ENCODE measurements at places on chromosomes 5 and 9. TPM values are rescaled to one million over a fixed set of nuclear protein-coding genes. Genes with fewer than 3 reads are reported as not detected.

DNA sequence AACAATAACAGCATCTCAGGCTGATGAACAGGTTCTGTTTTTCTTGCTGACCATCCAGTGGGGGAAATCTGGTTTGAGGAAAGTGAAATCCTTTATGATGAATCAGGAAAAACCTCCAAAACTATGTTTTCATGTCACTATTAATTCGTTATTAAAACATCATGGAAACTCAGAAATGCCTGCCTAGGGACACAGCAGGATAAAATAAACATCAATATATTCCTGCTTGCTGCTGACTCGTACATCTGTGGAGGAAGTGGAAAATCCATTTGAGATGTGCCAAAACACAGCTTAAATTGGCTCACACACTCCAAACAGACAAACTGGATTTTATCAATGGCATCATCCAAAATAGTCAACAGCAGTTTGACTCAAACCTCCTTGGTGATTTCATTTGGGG lies 53.0 kb downstream of the TEK start:
- DNase-seq = no peak

DNA sequence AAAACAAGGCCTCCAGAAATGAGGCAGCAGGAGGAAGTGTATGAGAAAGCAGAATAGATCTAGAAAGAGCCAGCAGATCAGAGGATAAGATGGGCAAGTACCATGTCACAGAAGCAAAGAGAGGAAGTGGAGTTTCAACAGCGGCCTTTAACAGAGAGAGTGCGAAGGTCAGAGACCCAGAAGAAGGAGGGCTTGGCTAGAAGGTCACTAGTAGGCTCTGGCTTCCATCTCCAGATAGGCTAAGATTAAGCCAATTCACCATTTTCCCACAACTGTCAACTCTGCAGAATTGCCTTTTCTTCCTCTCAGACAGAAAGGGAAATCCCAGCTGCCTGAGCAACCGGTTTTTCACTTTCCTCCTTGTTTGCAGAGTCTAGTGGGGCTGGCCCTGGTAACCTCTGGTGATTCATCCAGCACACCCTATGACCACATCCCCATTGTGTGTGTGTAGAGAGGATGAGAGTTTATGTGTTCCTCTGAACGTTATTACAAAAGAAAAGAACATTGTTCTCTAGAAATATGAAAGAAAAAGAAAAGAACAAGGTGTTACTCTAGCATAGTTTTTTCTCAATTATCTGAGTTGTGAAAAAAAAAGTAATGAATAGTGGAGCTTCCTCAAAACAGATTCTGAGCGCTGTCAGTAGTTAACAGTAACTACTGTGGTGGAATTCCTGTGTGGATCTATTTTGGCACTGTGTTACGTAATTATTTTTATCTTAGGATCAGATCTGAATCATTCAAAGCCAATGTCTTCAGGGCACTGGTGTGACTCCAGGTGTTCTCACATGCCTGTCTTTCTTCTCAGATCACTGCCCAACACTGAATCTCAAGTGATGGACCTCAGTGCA lies 220.4 kb downstream of the ARRDC3 start:
- peak; percentile 88 for DNase-seq

- DNase-seq = no peak
These were observed 7.5 kb upstream of the PRLR start for GRCh38 chr5:35237580-35238376.

GRCh38 chr9:114080773-114081440 lies 2.8 kb upstream of the AMBP start:
- no peak for DNase-seq

DNA sequence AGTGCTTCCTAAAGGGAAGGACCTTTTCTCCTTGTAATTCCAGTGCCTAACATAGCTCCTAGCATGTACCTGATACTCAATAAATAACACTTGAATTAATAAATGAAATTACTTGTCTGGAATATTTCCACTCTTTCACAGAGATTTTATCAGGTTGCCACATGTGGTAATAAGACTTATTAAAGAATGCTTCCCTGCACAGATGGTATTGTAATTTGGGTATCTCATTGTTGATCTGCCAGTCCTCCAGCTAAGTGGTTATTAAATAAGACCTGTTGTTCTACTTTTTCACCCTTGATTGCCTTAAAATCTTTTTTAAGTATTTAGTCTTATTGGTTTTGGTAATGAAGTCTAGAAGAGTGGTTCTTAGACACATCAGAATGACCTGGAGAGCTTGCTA lies 28.1 kb upstream of the CETN3 start:
- no peak for DNase-seq

DNA sequence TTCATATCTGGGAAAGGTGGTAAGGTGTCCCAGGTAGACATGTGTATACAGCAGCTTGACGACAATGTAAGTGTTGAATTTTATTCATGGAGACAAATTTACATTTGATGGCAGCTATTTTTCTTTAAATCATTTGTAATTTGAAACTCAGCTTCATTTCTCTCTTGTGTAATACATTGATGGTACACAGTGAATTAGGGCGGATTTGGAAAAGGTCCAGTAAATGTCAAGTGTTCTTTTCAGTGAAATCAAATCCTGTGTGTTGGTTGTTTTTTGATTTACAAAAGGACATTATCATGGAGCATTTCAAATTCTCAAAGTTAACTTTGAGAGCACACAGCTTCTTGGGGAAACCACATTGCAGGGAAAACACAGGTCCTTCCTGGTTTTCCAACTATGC lies 30.0 kb upstream of the PCSK1 start:
- DNase-seq = no peak

DNA sequence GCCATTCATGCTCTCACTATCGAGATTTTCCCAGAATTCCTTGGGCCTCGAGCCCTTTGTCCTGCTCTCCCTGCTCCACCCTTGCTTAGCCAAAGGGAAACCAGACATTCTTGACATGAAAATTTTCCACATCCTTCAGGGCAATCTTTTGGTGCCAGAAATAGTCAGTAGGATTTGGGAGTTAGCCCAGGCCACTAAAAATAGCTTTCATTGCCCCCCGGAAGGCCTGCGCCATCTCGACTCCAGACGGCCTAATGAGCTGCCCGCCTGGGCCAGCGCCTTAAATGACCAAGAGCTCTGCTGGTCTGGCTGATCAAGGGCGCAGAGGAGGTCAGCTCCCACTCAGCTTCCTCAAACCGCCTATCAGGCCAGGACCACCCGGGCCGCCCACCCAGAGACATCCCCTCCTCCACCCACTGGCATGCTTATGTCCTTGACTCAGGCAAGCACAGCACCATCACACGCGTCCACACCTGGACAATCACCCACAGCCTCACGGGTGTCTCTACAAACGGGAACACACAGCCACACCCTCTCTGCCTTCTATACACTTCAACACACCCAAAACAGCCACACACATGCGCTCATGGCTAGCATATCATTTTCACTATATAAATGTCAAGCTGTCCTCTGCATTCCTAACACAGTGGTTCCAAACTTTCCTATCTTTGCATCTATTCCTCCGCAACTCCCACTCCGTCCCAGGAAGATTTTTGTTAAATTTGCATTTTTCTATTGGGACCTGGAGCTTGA lies 20.9 kb downstream of the DUSP1 start:
- DNase-seq = no peak

DNA sequence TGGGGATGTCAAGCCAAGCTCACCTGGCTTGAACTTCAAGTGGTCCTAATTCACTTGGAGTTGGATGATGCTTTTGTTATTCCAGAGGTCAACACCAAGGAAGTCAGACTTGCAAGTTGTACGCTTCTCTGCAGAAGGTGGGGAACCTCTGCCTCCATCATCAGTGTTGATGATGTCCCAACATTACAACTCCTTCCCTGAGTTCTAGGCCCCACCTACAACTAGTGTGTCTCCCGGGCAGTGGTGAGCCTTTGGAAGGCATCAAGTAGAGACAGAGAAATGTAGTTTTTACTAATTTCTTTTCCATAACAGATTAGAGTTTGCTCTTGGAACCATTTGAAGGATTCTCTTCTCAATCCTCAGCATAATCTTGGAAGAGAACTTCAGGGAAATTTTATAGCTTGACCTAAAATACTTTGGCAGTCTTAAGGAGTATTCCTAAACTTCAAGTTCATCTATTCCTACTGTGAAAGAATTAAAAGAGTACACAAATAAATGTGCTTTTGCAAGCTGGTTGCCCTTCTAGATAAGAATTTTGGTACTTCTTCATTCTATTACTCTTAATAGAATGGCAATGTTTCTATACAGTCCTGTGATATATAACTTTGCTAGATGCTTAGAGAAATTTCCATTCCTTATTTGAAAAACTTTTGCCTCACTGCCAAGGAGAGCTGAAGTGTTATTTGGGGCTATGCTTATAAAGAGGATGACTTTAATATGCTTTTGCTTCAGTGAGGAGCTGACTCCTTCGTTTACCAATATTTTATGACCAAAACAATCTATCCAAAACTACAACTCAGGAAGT lies 12.0 kb downstream of the MAMDC2 start:
- DNase-seq = no peak

DNA sequence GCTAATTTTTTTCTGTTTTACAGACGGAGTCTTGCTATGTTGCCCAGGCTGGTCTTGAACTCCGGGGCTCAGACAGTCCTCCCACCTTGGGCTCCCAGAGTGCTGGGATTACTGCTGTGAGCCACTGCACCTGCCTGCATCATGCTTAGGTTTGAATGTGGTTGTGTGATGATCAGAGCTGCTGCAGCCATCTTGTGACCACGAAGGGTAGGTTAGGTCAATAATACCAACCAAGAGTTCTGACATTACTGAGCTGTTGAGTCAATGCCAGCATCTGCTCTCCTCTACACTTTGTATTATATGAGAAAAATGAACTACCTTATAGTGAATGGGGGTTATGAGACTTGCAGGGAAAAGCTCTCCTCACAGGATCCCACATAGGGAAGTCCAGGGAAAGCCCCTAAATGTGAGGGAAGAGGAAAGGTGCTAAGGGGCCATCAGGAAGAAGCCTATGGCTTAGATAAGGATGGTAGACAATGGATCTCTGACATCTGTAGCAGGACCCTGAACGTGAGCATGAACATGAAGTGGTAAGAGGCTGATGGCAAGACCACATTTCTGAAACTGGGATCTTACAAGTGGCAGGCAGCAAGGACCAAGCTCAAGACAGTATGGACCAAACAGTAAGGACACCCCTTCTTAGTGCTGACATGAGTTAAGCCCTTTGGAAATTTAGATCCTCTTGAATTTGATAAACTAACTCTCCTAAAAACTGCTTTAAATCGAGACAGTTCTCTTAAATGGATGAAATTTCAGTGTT lies 75.7 kb upstream of the ZNF169 start:
- DNase-seq = no peak

- DNase-seq = no peak
These were observed 16.9 kb upstream of the FER start for GRCh38 chr5:108730617-108731340.

- no peak for DNase-seq
These were observed 113.5 kb upstream of the PCA3 start for GRCh38 chr9:76650692-76651091.

- DNase-seq = no peak
These were observed 31.5 kb downstream of the HRH2 start for GRCh38 chr5:175689147-175689991.

DNA sequence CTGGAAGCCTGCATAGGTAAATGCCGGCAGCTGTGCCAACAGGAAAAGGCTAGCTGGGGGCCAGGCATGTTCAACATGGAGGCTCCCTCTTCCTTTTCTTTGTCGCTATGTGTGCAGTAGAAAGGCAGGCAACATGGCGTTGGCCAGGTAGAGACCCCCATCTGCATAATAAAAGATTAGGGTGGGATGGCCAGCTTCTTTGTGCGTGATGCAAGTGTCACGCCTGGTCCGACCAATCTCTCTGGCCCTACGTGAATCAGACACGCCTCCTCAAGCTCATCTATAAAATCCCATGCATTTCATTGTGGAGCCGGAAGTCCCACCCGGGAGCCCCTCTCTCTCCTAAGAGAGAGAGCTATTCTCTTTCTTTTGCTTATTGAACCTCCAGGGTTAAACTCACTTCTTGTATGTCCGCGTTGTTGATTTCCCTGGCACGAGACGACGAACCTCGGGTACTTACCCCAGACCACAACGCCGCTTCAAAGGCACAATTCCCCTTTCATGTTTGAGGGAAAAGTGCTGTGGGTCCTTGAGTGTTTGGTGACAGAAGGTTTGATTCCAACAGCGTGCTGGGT lies 25.0 kb upstream of the C5orf47 start:
- no peak for DNase-seq

DNA sequence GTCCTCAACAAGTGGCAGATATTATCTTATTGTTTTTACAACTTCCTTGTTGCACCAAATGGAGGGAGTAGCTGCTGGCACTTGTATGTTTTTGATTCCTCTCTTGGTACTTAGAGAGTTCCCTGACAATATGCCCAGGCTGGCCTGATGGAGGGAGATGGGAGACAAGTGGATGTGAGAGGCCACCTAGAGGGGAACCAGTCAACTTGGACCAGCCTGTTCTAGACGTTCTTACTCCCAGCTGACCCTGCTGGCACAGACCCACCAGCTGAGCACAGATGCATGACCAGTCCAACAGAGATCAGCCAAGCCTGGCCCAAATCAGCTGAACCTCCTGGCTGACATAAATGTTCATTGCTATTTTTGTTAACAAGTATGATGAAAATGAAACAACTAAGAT lies 60.9 kb upstream of the GDNF start:
- DNase-seq = no peak

DNA sequence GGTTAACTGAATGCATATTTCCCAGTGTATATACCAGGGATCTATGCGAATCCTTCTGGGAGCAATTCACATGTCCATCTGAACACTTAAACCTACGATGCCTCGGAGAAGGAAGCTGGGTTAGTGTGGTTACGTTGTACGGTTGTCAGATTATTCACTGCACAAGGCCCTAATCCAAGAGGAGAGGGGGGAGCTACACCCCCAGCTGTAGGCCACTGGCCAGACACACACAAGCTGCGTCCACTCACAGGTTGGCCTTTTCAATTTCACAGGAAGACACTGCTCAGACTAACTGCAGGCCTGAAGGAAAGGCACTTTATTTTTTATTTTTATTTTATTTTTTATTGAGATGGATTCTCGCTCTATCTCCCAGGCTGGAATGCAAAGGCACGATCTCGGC lies 184.5 kb upstream of the GNA14 start:
- no peak for DNase-seq

Gene NIPBL
- total RNA-seq = 92.7 TPM

Gene CACFD1
- total RNA-seq = 24.9 TPM

Gene GABRA6
- total RNA-seq = not detected

Gene SHOC1
- total RNA-seq = 0.16 TPM

Gene HTR1A
- total RNA-seq = 1.8 TPM

Gene PCDHB3
- total RNA-seq = 1.1 TPM

Gene FOXE1
- 0.42 TPM for total RNA-seq

Gene AUH
- 24.6 TPM for total RNA-seq

Gene PSD2
- 0.21 TPM for total RNA-seq

Gene ANKRD33B
- total RNA-seq = 3.3 TPM

Gene DRD1
- 2.9 TPM for total RNA-seq
